ENCODE measurements at places on chromosomes 5 and 9.
A peak's percentile ranks its signal among the peaks of the same experiment; 100 is the strongest.

DNA sequence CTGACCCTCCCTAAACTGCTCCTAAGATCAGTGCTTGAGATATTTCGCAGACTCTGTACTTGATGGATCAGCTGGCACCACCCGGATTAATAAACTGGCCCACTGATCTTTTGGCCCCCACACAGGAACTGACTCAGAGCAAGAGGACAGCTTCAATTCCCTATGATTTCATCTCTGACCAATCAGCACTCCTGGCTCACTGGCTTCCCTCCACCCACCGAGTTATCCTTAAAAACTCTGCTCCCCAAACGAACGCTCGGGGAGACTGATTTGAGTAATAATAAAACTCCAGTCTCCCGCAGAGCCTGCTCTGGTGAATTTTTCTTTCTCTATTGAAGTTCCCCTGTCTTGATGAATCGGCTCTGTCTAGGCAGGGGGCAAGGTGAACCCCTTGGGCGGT lies 36.5 kb upstream of the CD180 start:
- no peak for DNase-seq

- DNase-seq = no peak
These were observed 77.4 kb upstream of the ADAMTS16 start for GRCh38 chr5:5062525-5063302.

- no peak for DNase-seq
These were observed 115.7 kb downstream of the ESM1 start for GRCh38 chr5:54869691-54870090.

GRCh38 chr9:35104586-35104985 lies 1.7 kb upstream of the STOML2 start:
- no peak for DNase-seq

- DNase-seq = no peak
These were observed 2.8 kb downstream of the GHR start for GRCh38 chr5:42426016-42426415.

- DNase-seq = no peak
These were observed 139.0 kb upstream of the ZNF462 start for GRCh38 chr9:106723926-106724325.

GRCh38 chr5:79025054-79025472 lies 40.0 kb upstream of the ARSB start:
- DNase-seq = peak; percentile 41

- DNase-seq = no peak
These were observed 2.5 kb downstream of the CAST start for GRCh38 chr5:96664669-96665068.

DNA sequence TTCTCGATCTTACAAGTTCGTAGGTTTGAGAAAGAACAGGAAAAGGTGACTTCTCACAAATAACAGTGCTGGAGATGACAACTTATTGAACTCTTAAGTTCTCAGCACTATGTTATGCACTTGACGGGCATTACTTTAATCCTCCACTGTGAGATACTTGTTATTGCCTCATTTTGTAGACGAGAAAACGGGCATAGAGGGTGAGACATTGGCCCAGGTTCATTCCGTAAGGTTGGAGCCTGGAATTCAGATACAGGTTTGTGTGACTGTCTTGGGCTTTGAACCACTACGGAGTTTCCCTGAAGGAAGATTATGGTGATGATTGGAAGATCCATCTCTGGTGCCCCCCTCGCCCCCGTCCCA lies 657 bp downstream of the MAT2B start:
- DNase-seq = no peak

DNA sequence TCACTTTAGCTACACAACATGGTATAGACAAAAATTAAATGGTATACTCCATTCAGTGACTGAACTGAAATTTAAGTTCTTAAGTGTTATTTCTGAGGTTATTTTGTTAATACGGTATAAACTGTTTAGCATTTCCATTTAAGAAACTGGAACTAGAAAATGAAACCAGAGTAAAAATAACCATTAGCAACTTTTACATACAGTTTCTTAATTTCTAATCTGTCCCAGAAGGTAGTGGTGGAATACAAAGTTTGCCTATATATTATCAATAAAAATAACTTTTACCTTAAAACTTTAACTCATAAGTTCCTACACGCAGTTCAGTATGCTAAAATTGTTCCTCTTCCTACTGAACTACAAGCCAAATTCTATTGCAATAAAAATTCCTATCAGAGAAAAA lies 10.3 kb downstream of the GOLPH3 start:
- DNase-seq = no peak

- no peak for DNase-seq
These were observed 5.5 kb downstream of the FSTL4 start for GRCh38 chr5:133606835-133607234.

GRCh38 chr5:42516282-42517042 lies 93.2 kb downstream of the GHR start:
- DNase-seq = no peak

Data from activated CD4-positive, alpha-beta T cell treated with anti-CD3 and anti-CD28 coated beads, Interleukin-2, amount 50 U/mL, for 16 hours (primary cell).